ENCODE measurements at places on chromosomes 12 and 14.

DNA sequence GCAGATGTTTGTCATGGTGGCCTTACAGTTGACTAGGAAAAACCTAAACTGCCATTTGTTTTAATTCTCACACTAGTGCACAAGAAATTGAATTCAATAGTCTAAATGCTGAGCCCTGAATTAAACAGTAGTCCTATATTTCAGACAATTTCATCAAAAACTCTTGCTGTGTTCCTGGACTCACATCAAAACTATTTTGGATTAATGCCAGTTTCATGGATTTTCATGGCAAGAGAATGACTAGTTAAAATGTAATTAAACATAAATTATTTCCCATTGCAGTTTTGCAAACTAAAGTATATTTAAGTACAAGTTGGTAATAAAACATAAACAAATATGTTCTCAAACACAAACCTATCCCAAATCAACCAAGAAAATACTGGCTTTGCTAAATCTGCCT lies 468.0 kb upstream of the PRICKLE1 start:
- no peak for DNase-seq

GRCh38 chr14:99808154-99808505 lies 14.9 kb downstream of the EML1 start:
- DNase-seq: no peak

GRCh38 chr14:94412671-94413638 lies 24.6 kb upstream of the SERPINA1 start:
- DNase-seq: no peak

- no peak for DNase-seq
These were observed 162.1 kb downstream of the TMTC2 start for GRCh38 chr12:82848845-82849244.

- no peak for DNase-seq
These were observed 21.9 kb downstream of the BHLHE41 start for GRCh38 chr12:26102953-26103352.

DNA sequence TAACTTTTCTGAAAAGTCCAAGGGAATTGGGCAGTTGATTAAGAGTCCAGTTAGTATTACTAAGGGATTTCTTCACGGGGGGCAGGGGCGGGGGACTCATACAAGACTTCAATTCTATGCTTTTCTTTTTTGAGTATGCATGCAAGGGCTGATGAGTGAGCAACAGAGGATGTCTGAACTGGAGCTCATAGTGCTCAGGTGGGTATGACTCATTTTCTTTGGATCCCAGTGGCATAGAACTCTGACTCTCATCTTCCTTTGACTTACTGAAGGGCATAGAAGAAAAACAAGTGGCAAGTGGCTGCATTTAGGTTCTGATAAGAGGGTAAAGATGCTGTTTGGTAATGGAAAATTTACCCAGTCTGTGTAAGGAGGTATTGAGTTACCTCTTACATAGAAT lies 749.2 kb downstream of the NOVA1 start:
- DNase-seq: no peak

DNA sequence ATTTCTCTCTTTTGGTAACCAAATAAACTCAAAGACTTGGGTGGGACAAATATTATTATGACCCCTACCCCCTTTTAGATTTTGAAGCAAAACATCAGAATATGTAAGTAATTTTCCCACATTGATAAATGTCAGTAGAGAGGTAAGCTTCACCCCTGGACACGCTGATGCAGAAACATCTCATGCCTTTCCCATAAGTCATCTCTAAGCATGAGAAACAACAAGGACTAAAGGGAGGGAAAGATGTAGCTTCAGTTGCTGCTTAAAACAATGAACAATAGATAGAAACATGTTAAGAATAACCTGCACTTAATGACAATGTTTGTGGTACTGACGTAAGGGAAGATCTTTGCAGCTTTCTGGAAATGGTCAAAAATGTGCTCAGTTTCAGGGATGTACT lies 56.3 kb upstream of the SLC8A3 start:
- DNase-seq: no peak

GRCh38 chr12:91155990-91156389 lies 26.6 kb downstream of the DCN start:
- no peak for DNase-seq

DNA sequence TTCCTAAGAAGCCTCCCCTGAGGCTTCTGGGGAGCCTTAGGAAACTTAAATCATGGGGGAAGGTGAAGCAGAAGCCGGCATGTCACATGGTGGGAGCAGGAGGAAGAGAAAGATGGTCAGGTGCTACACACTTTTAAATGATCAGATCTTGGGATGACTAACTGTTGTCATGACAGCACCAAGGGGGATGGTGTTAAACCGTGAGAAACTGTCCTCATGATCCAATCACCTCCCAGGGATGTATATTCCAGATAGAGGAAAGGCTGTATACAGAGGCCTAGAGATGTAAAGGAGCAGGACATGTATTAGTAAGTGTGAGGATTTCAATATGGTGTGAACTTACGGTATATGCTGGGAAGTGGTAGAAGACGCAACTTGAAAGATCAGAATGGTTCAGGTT lies 121.1 kb downstream of the CAND1 start:
- no peak for DNase-seq

- DNase-seq: no peak
These were observed 48.9 kb upstream of the LRIG3 start for GRCh38 chr12:58969237-58969636.

DNA sequence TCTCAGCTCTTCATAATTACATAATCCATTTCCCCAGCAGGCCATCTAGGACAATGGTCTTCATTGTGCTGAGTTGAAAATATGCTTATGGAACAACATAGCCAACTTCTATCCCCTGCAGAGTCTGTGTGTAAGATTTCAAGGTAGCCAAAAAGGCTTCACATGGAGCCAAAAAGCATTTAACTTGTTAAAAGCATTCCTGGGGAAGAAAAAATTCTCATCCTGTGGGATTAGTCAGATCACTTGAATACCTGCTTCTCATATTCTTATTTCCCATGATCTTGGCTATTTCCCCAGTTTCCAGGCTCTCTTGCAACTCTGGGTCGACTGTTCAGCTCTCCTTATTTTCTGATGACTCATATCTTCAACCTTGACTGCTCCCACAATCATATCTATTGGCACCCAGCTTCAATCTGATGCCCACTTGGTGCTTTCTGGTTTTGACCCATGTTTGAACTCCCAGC lies 178.9 kb downstream of the KLHL28 start:
- DNase-seq: no peak

DNA sequence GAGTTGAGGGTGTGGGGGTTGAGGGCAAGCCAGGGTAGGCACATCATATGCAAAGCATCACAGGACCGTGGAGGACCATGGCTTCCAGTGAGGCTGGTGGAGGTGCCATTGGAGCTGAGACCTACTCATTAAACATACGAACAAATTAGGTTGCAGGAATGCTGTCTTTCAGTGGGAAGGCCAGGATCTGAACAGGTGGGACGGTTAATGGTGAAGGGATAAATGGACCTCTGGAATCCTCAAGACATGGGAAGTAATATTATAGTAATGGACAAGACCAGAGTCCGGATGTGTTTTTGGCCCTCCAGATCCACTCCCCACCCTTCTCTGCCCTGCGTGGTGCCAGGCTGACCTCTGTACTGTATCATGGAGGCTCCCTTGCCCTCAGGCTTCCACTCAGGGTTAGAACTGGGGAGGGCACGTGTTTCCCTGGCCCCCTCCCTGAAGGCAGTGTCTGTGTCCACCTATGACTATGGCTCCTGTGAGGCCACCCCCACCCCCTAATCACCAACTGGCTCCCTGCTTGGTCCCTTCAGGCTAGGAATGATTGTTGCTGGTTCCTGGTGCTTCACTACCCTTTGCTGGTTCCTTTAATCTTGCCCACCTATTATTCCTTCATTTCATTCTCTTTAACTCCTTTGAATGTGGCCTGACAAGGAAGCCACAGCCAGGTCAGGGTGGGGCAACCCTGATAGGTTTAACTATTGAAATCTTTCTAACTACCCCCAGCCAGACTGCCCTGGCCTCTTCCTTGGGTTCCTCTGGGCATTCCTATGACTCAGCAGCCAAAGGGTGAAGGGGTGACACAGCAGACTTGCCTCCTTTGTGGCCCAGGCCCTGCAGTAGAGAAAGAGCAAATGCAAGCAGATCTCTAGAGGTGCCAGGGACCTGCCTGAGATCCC lies 10.7 kb downstream of the DHRS2 start:
- DNase-seq: no peak

GRCh38 chr12:3200032-3200617 lies 122.9 kb downstream of the TSPAN9 start:
- DNase-seq: no peak

GRCh38 chr14:106166232-106166631 lies 639.8 kb downstream of the TMEM121 start:
- DNase-seq: no peak

GRCh38 chr12:116138781-116139180 lies 138.7 kb downstream of the MED13L start:
- no peak for DNase-seq

DNA sequence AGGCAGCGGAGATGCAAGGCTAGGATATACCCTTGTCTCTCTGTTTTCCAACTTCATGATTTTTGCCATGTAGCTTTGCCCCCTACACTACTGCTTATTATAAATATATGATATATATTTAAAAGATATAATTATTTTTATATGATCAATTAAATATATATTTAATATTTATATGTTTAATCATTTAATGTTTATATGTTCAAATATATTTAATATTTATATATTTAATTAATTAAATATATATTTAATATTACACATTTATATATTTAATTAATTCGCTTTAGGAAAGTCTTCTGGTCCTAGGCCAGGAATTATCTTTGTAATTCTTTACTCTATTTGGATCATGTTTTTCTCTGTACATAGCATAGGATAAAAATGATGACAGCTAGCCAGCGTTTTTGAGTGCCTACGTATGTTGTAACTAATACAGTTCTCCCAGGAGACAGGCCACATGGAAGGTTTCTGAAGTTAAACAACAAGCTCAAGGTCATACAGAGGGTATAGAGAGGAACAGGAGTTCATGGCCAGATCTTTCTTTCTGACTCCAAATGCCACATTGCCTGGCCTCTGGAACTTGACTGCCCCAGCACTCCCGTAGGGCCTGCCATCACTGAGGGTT lies 192.5 kb downstream of the KCNA5 start:
- no peak for DNase-seq

- DNase-seq: no peak
These were observed 21.1 kb downstream of the SMCO2 start for GRCh38 chr12:27467641-27468040.

- DNase-seq: no peak
These were observed 1.4 kb downstream of the SIVA1 start for GRCh38 chr14:104754213-104754851.

GRCh38 chr14:32657081-32657480 lies 281.6 kb upstream of the NPAS3 start:
- DNase-seq: peak; percentile 54

Measured in CD4-positive, alpha-beta T cell treated with Interferon alpha-2 for 1 hour (primary cell).